ENCODE measurements at places on chromosomes 7 and 10. TPM values are rescaled to one million over a fixed set of nuclear protein-coding genes. Genes with fewer than 3 reads are reported as not detected.
A peak's percentile ranks its signal among the peaks of the same experiment; 100 is the strongest.

GRCh38 chr10:110667620-110668343 is 23.6 kb downstream of the RBM20 start:
- no peak for DNase-seq

GRCh38 chr10:106577266-106577665 is 587.2 kb downstream of the SORCS1 start:
- peak; percentile 75 for DNase-seq

Gene FAM241B
- 7.4 TPM for total RNA-seq

- no peak for DNase-seq
Observed at GRCh38 chr10:107364872-107365271, 200.4 kb upstream of the SORCS1 start.

GRCh38 chr7:99218406-99219184 is 10.7 kb upstream of the KPNA7 start:
- DNase-seq: no peak

DNA sequence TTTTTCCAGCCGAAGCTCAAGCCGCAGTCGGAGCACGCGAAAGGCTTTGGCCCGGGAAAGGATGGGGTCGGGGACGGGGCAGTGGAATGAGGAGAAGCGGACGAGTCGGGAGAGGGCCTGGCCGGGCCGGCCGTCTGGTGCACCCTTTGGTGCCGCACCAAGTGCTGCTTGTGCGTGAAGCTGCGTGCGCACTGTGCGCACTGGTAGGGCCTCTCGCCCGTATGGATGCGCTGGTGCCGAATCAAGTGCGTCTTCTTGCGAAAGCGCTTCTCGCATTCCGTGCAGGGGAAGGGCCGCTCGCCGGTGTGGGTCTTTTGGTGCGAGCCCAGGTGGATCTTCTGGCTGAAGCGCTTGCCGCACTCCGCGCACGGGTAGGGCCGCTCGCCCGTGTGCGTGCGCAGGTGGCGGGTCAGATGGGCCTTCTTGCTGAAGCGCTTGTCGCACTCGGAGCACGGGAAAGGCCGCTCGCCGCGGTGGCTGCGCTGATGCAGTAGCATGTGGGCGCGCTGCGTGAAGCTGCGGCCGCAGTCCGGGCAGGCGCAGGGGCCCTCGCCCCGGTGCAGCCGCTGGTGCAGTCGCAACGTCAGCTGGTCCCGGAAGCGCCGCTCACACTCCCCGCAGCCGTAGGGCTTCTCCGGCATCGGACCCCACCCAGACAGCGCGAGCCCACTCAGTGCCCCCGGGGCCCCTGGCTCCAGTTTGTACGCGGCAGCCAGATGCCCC is 7.8 kb downstream of the ZNF467 start:
- no peak for DNase-seq

- DNase-seq: peak; percentile 80
Observed at GRCh38 chr7:28102797-28103196, 77.8 kb downstream of the JAZF1 start.

Gene WNT16
- not detected for total RNA-seq
